ENCODE measurements at places on chromosomes 12 and 14. TPM values are rescaled to one million over a fixed set of nuclear protein-coding genes. Genes with fewer than 3 reads are reported as not detected.

DNA sequence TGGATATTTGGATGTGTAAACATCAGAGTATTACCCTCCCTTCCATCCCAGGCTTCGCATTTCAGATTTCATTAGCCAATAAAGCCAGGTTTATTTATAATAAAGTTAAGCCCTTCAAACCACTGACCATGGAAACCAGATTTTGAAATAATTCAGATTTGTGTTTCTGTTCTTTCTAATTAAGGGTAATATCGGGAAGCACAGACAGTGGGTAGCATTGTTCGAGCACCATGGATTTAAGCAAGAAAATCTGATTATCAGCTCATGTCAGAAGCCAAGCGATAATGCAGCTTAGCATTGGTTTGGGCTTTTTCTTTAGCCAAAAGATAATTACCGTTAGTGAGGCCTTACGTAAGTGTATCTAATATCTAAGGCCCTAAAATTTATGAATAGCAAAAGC lies 116.1 kb downstream of the C12orf42 start:
- H3K4me3 ChIP-seq = no peak overlapping the region
- no peak overlapping the region for H3K27ac ChIP-seq
- H3K36me3 ChIP-seq = no peaks in the 10 kb centered on the region

GRCh38 chr14:89458713-89459420 lies 41.8 kb upstream of the FOXN3 start:
- DNase-seq = no peak
- H3K27ac ChIP-seq = no peak overlapping the region
- H3K36me3 ChIP-seq = no peaks in the 10 kb centered on the region
- H3K27me3 ChIP-seq = no peaks in the 10 kb centered on the region
- H3K4me1 ChIP-seq = peaks cover 11% of the 10 kb centered on the region

DNA sequence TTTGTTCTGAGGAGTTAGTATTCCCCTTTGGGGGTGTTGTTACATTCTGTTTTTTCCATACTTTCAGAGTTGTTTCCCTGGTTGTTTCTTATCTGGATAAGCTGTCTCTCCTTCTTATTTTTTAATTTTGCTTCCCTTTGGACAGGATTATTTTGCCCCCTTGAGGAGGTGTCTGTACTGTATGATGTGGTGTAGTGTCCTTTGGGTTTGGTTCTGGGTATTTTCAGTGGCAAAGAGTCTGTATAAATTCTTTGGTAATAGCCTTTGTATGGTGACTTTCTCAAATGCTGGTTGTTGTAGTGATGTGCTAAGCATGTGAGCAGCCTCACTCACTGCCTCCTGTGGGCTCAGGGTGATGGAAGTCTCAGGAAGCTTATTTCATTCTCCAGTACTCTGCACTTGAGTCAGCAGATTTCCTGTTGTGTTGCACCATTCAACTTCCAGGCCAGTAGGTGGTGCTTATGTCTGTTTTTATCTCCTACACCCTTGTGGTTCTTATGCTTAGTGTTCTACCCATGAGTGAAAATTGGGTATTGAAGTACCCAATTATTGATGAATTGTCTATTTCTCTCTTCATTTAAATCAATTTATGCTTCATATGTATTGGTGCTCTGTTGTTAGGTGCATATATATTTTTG lies 103.3 kb upstream of the PMCH start:
- peak; percentile 7 for DNase-seq
- H3K36me3 ChIP-seq = no peaks in the 10 kb centered on the region
- H3K27ac ChIP-seq = no peak overlapping the region
- H3K27me3 ChIP-seq = no peaks in the 10 kb centered on the region

DNA sequence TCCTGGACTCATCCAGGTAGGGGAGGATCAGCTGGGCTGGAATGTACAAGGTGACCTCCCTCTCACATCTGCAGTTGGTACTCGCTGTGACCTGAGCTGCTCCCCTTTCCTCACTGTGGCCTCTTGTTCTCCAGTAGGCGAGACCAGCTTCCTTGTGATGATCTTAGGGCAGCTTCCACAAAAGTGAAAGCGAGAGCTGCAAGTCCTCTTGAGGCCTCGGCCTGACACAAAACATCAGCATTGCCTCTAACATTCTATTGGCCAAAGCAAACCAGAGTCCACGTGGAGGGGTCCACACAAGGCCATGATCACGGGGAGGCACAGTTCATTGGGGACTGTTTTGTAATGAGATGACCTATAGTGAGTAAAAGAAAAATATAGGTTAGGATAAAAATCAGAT lies 127.5 kb downstream of the SMOC1 start:
- no peaks in the 10 kb centered on the region for H3K27me3 ChIP-seq
- H3K4me1 ChIP-seq = peaks cover 2% of the 10 kb centered on the region
- no peak overlapping the region for H3K4me3 ChIP-seq
- no peak for DNase-seq
- H3K27ac ChIP-seq = no peak overlapping the region

- H3K27ac ChIP-seq = no peak overlapping the region
- H3K4me1 ChIP-seq = peaks cover 9% of the 10 kb centered on the region
- H3K36me3 ChIP-seq = no peaks in the 10 kb centered on the region
- no peak overlapping the region for H3K4me3 ChIP-seq
- peaks cover 11% of the 10 kb centered on the region for H3K27me3 ChIP-seq
- peak; percentile 40 for DNase-seq
Measured at GRCh38 chr14:49861699-49862088, 9.1 kb upstream of the NEMF start.

- H3K4me1 ChIP-seq = no peaks in the 10 kb centered on the region
- H3K4me3 ChIP-seq = no peak overlapping the region
Measured at GRCh38 chr12:124632519-124632984, 65.1 kb upstream of the NCOR2 start.

DNA sequence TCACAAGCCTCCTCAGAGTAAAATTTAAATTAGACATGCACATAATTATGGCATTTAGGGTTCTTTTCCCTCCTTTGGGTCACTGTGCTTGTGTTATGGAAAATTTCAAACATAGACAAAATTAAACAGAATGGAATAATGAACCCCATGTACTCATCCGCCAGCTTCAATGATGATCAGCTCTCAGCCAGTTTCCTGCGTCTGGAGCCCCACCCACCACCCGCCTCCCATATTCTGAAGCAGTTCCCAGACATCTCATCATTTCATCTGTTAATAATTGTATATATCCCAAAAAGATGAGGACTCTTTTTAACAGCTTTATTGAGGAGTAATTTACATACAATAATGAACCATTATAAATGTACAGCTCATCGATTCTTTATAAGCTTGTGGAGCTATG lies 128.2 kb downstream of the EML1 start:
- H3K36me3 ChIP-seq = peaks cover 4% of the 10 kb centered on the region
- no peak overlapping the region for H3K4me3 ChIP-seq

GRCh38 chr12:27968972-27969623 lies 3.4 kb downstream of the PTHLH start:
- peaks cover 11% of the 10 kb centered on the region for H3K27me3 ChIP-seq
- H3K36me3 ChIP-seq = no peaks in the 10 kb centered on the region
- DNase-seq = peak; percentile 37
- H3K4me3 ChIP-seq = peak overlapping the region; percentile 90

GRCh38 chr14:55220230-55220629 lies 28.8 kb upstream of the DLGAP5 start:
- no peak overlapping the region for H3K27ac ChIP-seq
- DNase-seq = no peak
- H3K4me1 ChIP-seq = no peaks in the 10 kb centered on the region

DNA sequence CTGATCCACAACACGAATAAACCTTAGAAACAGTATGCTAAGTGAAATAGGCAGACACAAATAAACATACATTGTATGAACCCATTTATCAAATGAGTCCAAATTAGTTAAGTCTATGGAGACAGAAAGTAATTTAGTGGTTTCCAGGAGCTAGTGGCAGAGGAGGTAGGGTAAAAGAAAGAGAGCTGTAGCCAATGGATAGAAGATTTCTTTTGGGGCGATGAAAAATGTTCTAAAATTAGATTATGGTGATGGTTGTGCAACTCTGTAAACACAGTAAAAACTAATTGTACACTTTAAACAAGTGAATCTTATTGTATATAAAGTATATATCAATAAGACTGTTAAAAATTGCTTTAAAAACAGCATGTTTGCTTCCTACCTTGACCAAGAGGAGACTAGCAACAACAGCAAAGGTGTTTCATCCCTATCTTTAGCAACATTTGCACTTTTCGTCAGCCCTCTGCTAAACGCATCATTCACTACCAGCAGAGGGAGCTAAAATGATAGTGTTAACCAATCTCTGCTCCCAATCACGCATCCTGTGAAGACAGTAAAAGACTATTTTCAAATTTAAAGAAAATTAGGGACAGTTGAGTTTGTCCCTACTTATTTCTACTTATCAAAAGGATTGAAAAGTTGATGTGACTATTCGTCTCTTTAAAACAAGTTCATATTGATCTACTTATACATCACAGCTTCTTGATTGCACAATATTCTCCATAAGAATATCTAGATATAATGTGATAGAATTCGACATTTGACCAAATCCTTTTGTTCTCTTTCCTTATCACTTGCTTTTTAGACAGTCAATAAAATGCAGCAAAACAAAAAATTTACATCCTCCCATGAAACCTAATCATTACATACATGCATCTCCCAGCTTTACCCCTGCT lies 24.0 kb upstream of the LGR5 start:
- no peaks in the 10 kb centered on the region for H3K27me3 ChIP-seq
- H3K36me3 ChIP-seq = no peaks in the 10 kb centered on the region
- no peaks in the 10 kb centered on the region for H3K4me1 ChIP-seq

- H3K4me3 ChIP-seq = no peak overlapping the region
- H3K27ac ChIP-seq = no peak overlapping the region
- H3K4me1 ChIP-seq = peaks cover 3% of the 10 kb centered on the region
Measured at GRCh38 chr12:62123721-62124203, 136.4 kb upstream of the USP15 start.

GNB3 gene
- total RNA-seq = 9.0 TPM

DNA sequence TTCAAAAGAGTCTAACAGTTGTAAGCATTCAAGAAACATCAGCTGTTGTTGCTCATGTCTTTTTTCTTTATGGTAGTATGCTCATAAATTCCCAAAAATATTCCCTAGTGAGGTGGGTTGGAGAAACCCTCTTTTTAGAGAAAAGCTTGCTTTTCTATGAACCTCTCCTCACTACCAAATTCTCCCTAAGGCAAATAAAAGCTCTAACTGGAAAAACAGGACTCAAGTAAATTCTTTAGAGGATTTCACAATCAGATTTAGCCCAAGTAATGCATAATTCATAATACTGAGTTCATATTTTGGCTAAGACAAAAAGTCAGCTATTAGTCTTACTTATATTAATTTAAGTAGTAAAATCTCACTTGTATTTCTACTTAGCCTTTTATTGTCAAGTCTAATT lies 59.1 kb downstream of the DIO2 start:
- H3K36me3 ChIP-seq = no peaks in the 10 kb centered on the region
- no peak for DNase-seq
- H3K4me1 ChIP-seq = no peaks in the 10 kb centered on the region

KRT6C gene
- not detected for total RNA-seq

CLEC2D gene
- 18.9 TPM for total RNA-seq

TCL1B gene
- not detected for total RNA-seq

MYH7 gene
- 0.18 TPM for total RNA-seq

SERPINA5 gene
- total RNA-seq = 0.26 TPM

CCDC177 gene
- total RNA-seq = not detected

- H3K4me3 ChIP-seq = no peak overlapping the region
- peaks cover 11% of the 10 kb centered on the region for H3K4me1 ChIP-seq
- peaks cover 7% of the 10 kb centered on the region for H3K27me3 ChIP-seq
Measured at GRCh38 chr12:29176941-29177340, 27.9 kb downstream of the FAR2 start.

GRCh38 chr12:24632466-24632865 lies 316.4 kb downstream of the BCAT1 start:
- H3K27me3 ChIP-seq = peaks cover 1% of the 10 kb centered on the region
- H3K4me1 ChIP-seq = no peaks in the 10 kb centered on the region
- H3K27ac ChIP-seq = no peak overlapping the region
- no peak overlapping the region for H3K4me3 ChIP-seq
- H3K36me3 ChIP-seq = no peaks in the 10 kb centered on the region

GRCh38 chr14:24392325-24393091 lies 6.3 kb upstream of the NYNRIN start:
- H3K4me3 ChIP-seq = no peak overlapping the region
- peaks cover 31% of the 10 kb centered on the region for H3K4me1 ChIP-seq
- H3K36me3 ChIP-seq = no peaks in the 10 kb centered on the region
- DNase-seq = no peak

- no peak overlapping the region for H3K4me3 ChIP-seq
- DNase-seq = no peak
- H3K36me3 ChIP-seq = no peaks in the 10 kb centered on the region
- H3K27ac ChIP-seq = no peak overlapping the region
- H3K27me3 ChIP-seq = no peaks in the 10 kb centered on the region
Measured at GRCh38 chr14:61196034-61196433, 85.1 kb downstream of the TMEM30B start.

- no peak overlapping the region for H3K4me3 ChIP-seq
- H3K4me1 ChIP-seq = no peaks in the 10 kb centered on the region
- H3K27ac ChIP-seq = no peak overlapping the region
- H3K27me3 ChIP-seq = no peaks in the 10 kb centered on the region
Measured at GRCh38 chr14:80100681-80101080, 110.6 kb downstream of the DIO2 start.

GRCh38 chr14:85296456-85297210 lies 233.3 kb upstream of the FLRT2 start:
- H3K36me3 ChIP-seq = no peaks in the 10 kb centered on the region
- no peak overlapping the region for H3K4me3 ChIP-seq
- H3K27me3 ChIP-seq = no peaks in the 10 kb centered on the region
- H3K4me1 ChIP-seq = peaks cover 4% of the 10 kb centered on the region
- H3K27ac ChIP-seq = peak overlapping the region; percentile 11

- H3K36me3 ChIP-seq = no peaks in the 10 kb centered on the region
- no peaks in the 10 kb centered on the region for H3K4me1 ChIP-seq
- H3K27me3 ChIP-seq = peaks cover 10% of the 10 kb centered on the region
- DNase-seq = no peak
- no peak overlapping the region for H3K27ac ChIP-seq
Measured at GRCh38 chr14:104427131-104427851, 152.3 kb upstream of the C14orf180 start.

DNA sequence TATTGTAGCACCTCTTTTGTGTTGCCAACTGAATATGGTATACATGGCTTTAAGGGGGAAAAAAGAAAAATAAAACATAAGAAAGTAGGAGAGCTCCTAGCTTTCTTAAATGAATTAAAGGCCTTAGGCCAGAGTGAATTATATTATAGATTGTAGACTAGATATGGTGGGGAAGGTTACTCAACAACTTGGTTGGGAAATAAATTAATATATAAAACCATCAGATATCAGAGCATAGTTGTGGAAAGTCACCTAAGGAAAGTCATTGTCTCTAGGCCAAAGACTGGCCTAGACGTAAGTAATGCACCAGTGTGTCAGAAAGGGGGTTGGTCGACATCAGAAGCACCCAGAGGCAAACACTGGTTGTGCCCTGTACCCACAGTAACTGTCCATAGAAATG lies 391.8 kb downstream of the RAD51B start:
- H3K36me3 ChIP-seq = no peaks in the 10 kb centered on the region
- no peak overlapping the region for H3K4me3 ChIP-seq
- no peak for DNase-seq

GRCh38 chr14:72638021-72638420 lies 255.9 kb downstream of the DPF3 start:
- no peak overlapping the region for H3K27ac ChIP-seq
- no peak for DNase-seq
- peaks cover 3% of the 10 kb centered on the region for H3K27me3 ChIP-seq
- peaks cover 4% of the 10 kb centered on the region for H3K36me3 ChIP-seq
- no peaks in the 10 kb centered on the region for H3K4me1 ChIP-seq
- H3K4me3 ChIP-seq = no peak overlapping the region

GRCh38 chr14:85250414-85251189 lies 279.3 kb upstream of the FLRT2 start:
- peak; percentile 4 for DNase-seq
- peaks cover 6% of the 10 kb centered on the region for H3K4me1 ChIP-seq
- no peak overlapping the region for H3K27ac ChIP-seq

GRCh38 chr12:114742363-114742762 lies 58.4 kb upstream of the TBX3 start:
- H3K36me3 ChIP-seq = no peaks in the 10 kb centered on the region
- no peak overlapping the region for H3K27ac ChIP-seq
- H3K4me1 ChIP-seq = peaks cover 13% of the 10 kb centered on the region
- no peak overlapping the region for H3K4me3 ChIP-seq
- peaks cover 2% of the 10 kb centered on the region for H3K27me3 ChIP-seq

Data from endothelial cell (in vitro differentiated cells).